ENCODE measurements at places on chromosomes 6 and 20.
A peak's percentile ranks its signal among the peaks of the same experiment; 100 is the strongest.

DNA sequence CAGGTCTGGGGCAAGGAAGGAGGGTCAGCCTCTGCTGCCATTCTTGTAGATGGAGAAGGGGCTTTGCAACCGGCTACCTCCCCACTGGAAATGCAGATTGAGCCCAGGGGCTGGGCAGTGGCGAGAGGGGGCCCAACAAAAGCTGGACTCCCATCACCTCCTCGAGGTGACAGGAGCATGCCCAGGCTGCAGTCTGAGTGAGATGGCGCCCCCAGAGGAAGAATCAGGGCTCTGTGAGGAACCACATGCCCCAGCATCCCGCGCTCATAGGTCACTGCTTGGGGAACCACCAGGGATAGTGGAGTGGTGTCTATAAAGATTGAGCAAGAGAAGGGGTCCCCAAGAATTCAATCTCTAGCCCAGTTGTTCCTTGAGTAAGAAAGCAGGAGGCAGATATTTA lies 31.6 kb upstream of the NEDD9 start:
- no peak overlapping the region for H3K4me3 ChIP-seq
- H3K27me3 ChIP-seq = no peaks in the 10 kb centered on the region
- peaks cover 15% of the 10 kb centered on the region for H3K36me3 ChIP-seq
- H3K27ac ChIP-seq = peak overlapping the region; percentile 75

DNA sequence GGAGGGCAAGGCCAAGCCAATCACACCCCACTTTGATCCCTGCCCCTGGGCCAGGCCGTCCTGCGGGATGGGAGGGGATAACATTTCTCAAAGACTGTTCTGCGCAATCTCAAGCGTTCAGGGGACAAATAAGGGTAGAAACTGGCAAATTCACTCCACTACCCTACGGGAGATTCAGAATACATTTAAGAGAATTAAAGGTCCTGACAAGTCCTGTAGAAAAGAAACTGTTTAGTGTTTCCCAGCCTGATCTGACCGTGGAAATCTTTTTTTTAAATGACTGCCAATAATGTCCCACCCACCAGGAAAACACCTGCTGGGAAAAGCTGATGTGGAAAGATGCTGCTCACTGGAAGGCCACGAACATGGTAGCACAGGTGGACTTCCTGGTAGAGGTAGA lies 140.6 kb upstream of the RNF24 start:
- H3K4me1 ChIP-seq = no peaks in the 10 kb centered on the region
- H3K36me3 ChIP-seq = peaks cover 2% of the 10 kb centered on the region
- no peak overlapping the region for H3K27ac ChIP-seq
- peaks cover 35% of the 10 kb centered on the region for H3K27me3 ChIP-seq

DNA sequence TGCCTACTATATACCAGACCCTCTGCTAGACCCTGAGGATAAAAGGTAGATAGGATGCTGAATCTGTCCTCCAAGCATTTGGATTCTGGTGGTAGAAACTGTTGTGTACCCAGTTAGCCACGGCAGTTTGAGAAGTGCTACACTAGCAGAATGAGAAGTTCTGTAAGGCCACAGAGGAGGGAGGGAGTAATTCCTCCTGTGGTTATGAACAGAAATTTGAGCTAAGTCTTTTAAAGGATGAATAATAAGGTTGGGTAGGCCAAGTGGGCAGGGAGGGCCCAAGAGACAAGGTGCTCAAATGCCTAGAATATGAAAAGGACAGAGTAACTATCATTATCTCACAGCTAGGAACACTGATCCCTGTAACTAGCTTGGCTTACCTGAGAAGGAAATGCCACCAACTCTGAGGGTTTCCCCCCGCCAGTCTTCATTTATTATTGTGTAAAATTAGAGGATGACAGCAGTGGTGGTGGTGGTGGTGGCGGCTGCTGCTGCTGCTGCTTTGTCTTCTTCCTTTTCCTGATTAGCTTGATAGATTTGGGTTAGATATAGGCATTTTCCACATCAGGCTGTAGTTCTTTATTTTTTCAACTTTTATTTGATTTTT lies 243.3 kb downstream of the PRL start:
- H3K27me3 ChIP-seq = no peaks in the 10 kb centered on the region
- H3K4me1 ChIP-seq = no peaks in the 10 kb centered on the region
- H3K36me3 ChIP-seq = no peaks in the 10 kb centered on the region

- H3K27ac ChIP-seq = no peak overlapping the region
- peaks cover 44% of the 10 kb centered on the region for H3K27me3 ChIP-seq
- no peak for DNase-seq
- peaks cover 1% of the 10 kb centered on the region for H3K36me3 ChIP-seq
- H3K4me3 ChIP-seq = no peak overlapping the region
- no peaks in the 10 kb centered on the region for H3K4me1 ChIP-seq
Measured at GRCh38 chr6:125511809-125512396, 210.1 kb upstream of the HDDC2 start.

DNA sequence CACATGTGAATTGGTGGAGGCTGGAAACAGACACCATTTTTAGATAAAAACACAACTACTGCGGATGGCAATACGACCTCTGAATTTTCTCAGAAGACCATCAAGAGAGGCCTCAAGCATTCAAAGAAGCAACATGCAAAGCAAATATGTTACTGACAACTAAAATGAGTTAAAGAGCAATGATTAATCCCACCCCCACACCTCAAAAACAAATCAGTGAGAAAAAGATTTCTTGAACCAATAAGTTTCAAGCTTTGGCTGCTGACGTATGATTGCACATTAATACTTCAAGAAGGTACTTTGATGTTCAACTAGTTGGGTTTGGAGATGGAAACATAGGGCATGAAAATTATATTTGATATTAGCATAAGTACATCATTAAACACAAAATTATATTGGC lies 982 bp downstream of the MMUT start:
- peak overlapping the region; percentile 95 for H3K27ac ChIP-seq
- H3K27me3 ChIP-seq = no peaks in the 10 kb centered on the region
- H3K4me3 ChIP-seq = peak overlapping the region; percentile 90
- DNase-seq = no peak
- peaks cover 45% of the 10 kb centered on the region for H3K4me1 ChIP-seq
- peaks cover 18% of the 10 kb centered on the region for H3K36me3 ChIP-seq

GRCh38 chr6:71203206-71203605 lies 85.4 kb upstream of the OGFRL1 start:
- DNase-seq = no peak
- no peak overlapping the region for H3K4me3 ChIP-seq
- H3K27ac ChIP-seq = no peak overlapping the region
- H3K36me3 ChIP-seq = no peaks in the 10 kb centered on the region
- no peaks in the 10 kb centered on the region for H3K4me1 ChIP-seq
- H3K27me3 ChIP-seq = peaks cover 24% of the 10 kb centered on the region

GRCh38 chr6:24833711-24834386 lies 35.1 kb upstream of the ARMH2 start:
- H3K4me3 ChIP-seq = no peak overlapping the region
- H3K27me3 ChIP-seq = no peaks in the 10 kb centered on the region
- H3K4me1 ChIP-seq = peaks cover 32% of the 10 kb centered on the region
- peak overlapping the region; percentile 57 for H3K27ac ChIP-seq

DNA sequence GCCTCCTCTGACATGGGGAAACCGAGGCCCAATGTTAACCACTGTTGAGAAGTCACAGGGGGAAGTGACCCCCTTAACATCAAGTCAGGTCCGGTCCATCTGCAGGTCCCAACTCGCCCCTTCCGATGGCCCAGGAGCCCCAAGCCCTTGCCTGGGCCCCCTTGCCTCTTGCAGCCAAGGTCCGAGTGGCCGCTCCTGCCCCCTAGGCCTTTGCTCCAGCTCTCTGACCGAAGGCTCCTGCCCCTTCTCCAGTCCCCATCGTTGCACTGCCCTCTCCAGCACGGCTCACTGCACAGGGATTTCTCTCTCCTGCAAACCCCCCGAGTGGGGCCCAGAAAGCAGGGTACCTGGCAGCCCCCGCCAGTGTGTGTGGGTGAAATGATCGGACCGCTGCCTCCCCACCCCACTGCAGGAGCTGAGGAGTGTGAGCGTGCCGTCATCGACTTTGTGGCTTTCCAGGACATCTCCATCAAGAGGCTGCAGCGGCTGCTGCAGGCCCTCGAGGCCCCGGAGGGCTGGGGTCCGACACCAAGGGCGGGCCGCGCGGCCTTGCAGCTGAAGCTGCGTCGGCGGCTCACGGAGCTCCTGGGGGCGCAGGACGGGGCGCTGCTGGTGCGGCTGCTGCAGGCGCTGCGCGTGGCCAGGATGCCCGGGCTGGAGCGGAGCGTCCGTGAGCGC lies 1.6 kb downstream of the TNFRSF6B start:
- peak overlapping the region; percentile 43 for H3K4me3 ChIP-seq
- peaks cover 30% of the 10 kb centered on the region for H3K4me1 ChIP-seq
- DNase-seq = no peak
